ENCODE measurements at places on chromosomes 2 and 18.

- no peak for DNase-seq
Measured at GRCh38 chr2:104865096-104865470, 11.2 kb downstream of the POU3F3 start.

GRCh38 chr2:232026910-232027309 lies 65.4 kb downstream of the DIS3L2 start:
- no peak for DNase-seq

DNA sequence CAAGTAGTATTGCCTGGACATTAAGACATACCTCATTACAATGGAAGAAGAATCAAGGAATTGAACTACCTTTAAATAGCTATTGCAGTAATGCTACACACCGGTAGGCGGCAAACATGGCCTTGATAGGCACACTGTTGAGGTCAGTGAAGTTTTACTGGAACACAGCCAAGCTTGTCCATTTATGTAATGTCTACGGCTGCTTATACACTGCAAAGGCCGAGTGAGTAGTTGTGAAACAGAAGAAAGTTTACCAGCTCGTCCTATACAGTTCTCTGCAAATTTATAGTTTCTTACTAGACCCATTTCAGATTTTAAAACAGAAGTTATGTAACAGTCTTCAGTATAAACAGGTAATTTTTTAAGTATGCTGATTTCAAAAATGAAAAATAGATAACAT lies 38.8 kb downstream of the PPP4R1 start:
- DNase-seq: peak; percentile 82

DNA sequence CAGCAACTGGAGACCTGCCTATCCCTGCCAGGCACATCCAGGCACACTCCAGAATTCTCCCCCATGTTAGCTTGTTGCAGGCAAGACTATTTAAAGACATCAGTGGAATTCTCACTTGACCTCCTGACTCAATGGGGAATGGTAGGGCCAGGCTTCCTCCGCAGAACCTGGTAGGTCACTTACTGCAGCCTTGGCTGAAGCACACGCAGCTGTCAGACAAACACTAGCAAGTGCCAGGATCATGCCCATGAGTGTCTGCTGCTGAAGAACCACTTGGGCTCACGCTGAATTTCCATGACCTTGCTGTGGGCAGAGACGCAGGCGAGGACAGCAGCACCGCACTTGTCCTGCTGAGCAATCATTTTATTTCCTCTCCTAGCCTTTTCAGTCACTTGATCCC lies 3.2 kb downstream of the LRRC30 start:
- DNase-seq: no peak

DNA sequence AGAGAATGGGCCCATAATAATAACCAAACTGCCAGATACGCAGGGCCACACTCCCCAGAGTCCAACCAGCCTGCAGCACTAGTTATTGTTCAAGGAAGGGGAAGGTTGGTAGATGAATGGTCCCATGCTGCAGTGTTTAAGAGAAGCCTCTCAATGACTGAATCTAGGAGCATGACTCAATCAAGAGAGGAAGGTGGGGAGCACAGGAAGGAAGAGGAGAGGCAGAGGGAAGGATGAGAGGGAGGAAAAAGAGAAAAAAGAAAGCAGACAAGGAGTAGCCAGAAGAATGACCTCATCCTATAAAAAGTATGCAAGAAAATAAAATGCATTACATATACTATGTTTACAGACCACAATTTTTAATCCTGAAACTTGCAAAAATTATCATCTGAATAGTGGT lies 174.5 kb downstream of the TCF4 start:
- DNase-seq: no peak

- no peak for DNase-seq
Measured at GRCh38 chr2:80299661-80300060, 4.9 kb downstream of the LRRTM1 start.

GRCh38 chr2:36528766-36529392 lies 69.1 kb downstream of the FEZ2 start:
- no peak for DNase-seq

- no peak for DNase-seq
Measured at GRCh38 chr2:29724282-29724681, 197.1 kb downstream of the ALK start.

DNA sequence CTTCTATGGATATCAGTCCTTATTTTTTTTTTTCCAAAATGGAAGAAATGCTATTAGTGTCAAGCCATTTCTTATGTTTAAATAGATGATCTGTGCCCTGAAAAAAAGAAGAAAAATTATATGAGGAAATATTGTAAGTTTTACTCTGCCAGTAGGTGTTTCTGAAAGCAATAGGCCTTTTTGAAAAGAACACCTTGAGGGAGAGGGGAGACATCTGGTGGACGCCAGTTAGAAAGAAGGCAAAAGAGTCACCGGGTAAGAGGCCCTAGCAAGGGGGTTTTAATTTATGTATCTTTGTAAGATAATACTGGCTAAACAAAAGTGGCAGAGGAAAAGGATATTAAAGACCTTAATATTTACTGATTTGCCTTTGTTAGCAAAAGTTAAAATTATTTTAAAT lies 56.1 kb downstream of the DYNAP start:
- DNase-seq: no peak

- DNase-seq: no peak
Measured at GRCh38 chr2:46701152-46701551, 214.5 kb downstream of the MCFD2 start.

DNA sequence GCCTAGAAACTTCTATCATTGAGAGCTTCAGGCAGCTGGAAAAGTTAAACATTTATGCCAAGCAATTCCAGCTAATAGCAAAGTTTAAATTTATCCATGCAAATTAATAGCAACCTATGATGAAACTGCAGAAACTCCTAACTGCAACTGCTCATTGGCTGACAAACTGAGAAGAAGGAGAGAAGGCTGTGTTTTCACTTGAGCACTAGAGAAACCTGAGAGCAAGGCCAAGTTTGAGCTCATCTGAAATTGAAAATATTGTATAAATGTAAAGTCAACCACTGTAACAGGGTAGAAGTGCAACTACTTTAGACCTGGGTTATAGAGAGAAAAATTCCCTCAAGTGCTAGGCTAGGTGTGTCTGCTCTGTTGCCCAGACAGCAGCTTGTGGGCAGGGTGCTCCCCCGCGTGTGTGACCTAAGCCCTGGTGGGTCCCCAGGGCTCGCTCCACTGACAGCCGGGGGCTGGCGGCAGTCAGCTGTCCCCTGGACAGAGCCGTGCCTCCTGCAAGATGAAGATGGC lies 50.2 kb downstream of the CABYR start:
- no peak for DNase-seq

GRCh38 chr18:58619596-58619930 lies 9.3 kb downstream of the ALPK2 start:
- DNase-seq: no peak

GRCh38 chr18:25853691-25854433 lies 236.6 kb downstream of the SS18 start:
- DNase-seq: peak; percentile 10

DNA sequence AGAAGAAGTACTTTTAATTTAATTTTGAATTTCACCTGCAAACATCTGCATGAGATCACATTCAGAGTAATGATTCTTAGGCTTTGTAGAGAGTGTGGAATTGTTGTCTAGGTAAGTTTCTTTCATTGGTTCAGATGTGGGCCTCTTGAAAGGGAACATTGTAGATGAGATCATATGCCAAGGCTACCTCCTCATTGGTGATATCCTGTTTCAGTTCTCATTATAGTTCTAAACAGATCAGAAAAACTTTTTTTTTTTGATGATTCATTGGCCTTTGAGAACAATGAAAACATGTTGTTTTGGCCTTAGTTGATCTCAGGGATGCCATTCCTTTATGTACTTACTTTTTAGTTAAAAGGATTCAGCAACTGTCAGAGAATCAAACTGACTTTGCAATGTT lies 44.5 kb downstream of the EML6 start:
- no peak for DNase-seq

DNA sequence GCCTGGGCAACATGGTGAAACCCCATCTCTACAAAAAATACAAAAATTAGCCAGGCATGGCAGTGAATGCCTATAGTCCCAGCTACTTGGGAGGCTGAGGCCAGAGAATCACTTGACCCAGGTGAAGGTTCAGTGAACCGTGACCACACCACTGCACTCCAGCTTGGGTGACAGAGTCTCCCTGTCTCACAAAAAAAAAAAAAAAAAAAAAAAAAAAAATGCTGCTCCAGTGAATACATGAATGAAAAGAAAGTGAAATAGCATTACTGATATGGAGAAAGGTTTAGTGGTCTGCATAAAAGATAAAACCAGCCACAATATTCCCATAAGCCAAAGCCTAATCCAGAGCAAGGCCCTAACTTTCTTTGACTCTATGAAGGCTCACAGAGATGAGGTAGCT lies 44.5 kb downstream of the METTL8 start:
- DNase-seq: no peak

- no peak for DNase-seq
Measured at GRCh38 chr2:105361102-105361889, 24.0 kb downstream of the C2orf49 start.

DNA sequence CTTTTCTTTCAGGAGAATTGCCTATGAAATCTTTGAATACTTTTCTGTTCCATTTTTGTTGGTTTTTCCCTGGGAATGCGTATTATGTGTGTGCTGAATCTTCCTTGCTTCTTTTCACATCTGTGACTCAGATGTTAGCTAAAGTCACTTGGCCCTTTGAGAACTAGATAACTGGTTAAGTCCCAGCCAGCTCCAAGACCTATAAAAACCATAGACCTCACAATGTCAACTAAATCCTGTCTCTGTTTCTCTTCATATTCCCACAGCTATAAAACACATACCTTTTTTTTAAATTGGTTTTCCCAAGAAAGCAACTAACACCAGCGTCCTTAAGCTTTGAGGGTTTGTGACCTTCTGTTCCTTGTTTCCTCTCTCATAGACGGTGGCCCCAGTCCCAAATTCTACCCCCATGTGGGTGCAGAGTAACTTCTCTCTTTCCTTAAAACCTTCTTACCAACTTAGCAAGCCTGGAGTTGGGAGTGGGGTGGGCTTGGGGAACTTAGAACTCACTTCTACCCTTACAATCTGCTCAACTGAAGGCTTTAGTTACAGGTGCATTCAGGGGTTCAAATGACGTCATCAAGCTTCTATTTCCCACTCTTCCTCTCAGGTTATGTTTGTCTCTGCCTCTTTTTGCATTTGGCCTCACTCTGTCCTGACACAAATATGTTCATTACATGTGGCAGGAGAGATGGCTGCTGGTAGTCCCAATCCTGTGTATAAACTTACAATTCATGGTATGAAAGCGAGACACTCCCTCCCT lies 58.1 kb upstream of the TGIF1 start:
- DNase-seq: no peak

GRCh38 chr2:119422360-119423107 lies 9.1 kb upstream of the TMEM37 start:
- DNase-seq: no peak

GRCh38 chr2:107669335-107669734 lies 157.4 kb upstream of the RGPD4 start:
- DNase-seq: no peak

- no peak for DNase-seq
Measured at GRCh38 chr2:96788442-96789244, 27.4 kb upstream of the CNNM3 start.

DNA sequence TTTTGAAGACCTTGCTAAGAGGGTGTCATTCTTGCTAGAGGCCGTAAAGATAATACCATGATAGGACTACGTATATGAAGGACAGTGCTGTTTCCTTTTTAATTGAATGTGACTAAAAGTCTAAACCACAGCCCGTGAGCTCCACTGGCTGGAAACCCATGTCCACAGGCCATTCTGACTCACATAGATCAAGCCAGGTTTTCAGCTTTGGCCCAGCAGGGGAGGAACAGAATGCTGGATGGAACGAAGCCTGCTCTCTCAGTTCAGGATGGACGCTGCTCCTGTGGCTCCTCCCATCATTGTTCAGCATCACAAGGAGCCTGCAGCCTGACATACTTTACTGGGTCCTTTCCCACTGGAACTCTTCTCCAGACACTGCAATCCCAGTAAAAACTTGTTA lies 47.6 kb downstream of the ALPK2 start:
- no peak for DNase-seq

GRCh38 chr18:74139411-74139810 lies 8.2 kb downstream of the FBXO15 start:
- DNase-seq: no peak

DNA sequence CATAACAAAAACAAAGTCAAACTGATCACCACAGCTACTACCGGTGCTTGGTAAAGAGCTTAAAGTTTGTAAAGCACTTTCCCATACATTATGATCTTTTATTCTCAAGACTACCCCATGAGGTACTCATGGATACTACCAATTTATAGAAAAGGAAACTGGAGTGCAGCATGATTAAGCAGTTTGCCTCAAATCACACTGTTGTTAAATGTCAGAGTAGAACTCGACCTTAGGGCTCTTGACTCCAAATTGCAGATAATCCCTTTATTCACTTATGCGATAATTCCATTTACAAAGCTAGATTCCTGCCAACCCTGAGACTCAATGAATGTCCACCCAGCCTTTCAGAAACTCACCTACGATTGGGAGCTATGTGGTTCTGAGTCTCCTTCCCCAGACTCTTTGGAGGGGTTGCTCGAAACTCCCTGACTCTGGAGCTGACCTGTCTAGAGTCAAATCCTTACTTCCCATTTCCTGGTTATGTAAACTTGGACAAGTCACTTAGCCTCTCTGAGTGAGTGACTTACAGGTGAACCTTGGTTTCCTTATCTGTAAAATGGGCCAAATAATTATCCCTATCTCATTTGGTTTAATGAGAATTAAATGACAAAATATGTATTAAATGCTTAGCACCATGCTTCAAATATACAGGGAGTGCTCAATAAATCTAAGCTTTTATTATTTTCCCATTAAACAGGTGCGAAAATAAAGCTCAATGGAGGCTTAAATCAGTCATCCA lies 47.4 kb downstream of the PSD4 start:
- DNase-seq: no peak

GRCh38 chr2:1642066-1642861 lies 102.1 kb downstream of the PXDN start:
- no peak for DNase-seq

DNA sequence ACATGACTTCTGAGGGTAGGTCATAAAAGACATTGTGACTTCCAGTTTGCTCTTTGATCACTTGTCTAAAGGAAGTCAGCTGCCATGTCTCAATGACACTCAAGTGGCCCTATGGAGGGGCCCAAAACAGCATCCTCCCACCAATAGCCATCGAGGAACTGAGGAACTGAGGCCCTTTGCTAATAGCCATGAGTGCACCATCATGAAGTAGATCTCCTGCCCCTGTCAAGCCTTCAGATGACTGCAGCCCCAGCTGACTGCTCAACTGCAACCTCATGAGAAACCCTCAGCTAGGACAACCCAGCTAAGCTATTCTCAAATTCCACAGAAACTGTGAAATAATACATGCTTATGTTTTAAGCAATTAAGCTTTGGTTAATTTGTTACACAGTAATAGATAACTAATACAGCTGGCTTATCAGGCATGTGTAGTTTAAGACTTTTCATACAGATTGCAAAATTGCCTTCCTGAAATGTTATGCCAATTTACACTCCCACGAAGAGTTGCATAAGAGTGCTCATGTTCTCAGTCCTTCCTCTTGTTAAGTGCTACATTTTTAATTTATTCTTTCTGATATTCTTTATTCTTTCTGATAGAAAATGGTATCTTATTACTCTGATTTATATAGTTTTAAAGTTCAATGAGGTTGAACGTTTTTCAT lies 105.6 kb upstream of the NDUFV2 start:
- no peak for DNase-seq

Data from NCI-H748 treated with DMSO at 0.1 percent for 48 hours (cell line).